ENCODE measurements at places on chromosomes 4 and X.

GRCh38 chr4:23811161-23811560, 78.7 kb downstream of the PPARGC1A start:
- DNase-seq, result no peak

- DNase-seq, result peak; percentile 58
These were observed at the start of gene IGSF1 for GRCh38 chrX:131288738-131289511. Gene IGSF1, minus strand, starts transcription at chrX:131289306. Its CDS starts 2,632 bp downstream, at chrX:131286674.

GRCh38 chrX:72540318-72540717, 32.3 kb downstream of the HDAC8 start:
- DNase-seq, result peak; percentile 26

DNA sequence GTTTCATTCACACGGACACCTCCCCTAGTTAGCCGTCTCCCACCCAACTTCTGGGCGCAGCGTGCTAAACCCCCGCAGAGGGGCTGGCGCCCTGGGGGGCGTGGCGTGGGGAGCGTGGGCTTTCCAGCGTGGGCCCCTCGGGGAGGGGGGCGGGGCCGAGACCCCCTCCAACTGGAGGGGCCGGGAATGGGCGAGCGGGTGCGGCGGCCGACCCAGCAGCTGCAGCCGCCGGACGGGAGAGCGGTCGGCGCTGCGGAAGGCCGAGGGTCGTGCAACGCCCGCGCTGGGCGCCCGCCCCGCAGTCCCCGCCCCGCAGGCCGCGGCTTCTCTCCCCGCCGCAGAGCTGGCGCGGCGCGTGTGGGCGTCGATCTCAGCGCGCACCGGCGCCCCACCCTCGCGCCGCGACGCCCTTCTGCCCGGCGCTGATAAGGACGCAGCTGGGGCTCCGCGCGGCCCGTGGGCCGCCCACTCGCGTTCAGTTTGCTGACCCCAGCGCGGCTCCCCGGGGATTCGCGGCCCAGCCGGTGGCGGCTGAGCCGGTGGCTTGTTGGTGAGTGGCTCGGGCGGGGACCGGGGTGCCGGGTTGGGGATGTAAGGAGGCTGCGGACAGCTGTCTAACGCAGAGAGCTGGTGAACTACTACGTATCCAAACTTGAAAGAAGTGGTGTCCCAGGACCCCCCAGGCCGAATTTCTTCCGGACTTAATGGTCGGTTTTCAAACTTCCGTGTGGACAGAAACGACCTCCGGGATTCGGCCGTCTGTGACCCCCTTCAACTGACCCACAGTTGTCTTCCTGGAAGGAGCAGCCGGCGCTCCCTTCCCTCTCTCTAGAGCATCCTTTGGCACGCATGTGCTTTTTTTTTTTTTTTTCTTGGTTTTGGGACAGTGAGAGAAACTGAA, 1.5 kb downstream of the FHDC1 start:
- DNase-seq, result peak; percentile 35

- no peak for DNase-seq
These were observed 70.6 kb downstream of the MGST2 start for GRCh38 chr4:139736274-139736660.
